Stimulated activated CD4-positive, alpha-beta T cell treated with anti-CD3 and anti-CD28 coated beads, Interleukin-12 subunit alpha, Interleukin-12 subunit beta, amount 100 ng/mL, for 24 hours (primary cell): ENCODE measurements at places on chromosomes 3 and 15.

GRCh38 chr3:26624209-26624765, 1.7 kb downstream of the LRRC3B start:
- no peak for DNase-seq

DNA sequence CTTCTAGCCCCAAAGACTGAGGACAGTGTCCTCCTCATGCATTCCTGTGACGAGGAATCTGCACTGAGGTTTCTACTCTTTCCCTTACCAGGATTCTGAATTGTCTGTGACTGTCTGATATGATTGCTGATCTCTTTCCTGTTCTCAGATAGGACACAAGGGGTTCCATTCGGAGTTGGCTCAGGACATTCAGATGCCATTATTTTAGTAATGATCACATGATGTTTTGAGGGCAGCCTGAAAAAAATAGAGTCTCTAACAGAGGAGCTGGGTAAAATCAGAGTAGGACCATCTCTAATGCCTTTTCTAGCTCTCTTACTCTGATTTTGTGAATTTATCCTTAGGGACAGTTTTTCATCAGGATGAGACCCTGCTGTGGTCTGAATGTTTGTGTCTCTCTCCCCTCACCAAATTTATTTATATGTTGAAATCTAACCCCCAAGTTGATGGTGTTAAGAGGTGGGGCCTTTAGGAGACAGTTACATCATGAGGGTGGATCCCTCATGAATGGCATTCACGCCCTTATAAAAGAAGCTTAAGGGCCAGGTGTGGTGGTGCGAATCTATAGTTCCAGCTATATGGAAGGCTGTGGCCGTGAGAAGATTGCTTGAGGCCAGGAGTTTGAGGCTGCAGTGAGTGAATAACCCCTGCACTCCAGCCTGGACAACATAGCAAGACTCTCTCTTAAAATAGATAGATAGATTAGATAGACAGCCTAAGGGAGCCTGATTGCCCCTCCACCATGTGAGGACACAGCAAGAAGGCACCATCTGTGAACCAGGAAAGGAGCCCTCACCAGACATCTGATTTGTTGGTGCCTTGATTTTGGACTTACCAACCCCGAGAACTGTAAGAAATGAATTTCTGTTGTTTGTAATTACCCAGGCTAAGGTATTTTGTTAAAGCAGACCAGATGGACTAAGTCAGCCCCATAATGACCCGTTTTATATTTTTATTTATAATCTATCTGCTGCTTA, 24.4 kb downstream of the FNDC3B start:
- DNase-seq, result no peak

DNA sequence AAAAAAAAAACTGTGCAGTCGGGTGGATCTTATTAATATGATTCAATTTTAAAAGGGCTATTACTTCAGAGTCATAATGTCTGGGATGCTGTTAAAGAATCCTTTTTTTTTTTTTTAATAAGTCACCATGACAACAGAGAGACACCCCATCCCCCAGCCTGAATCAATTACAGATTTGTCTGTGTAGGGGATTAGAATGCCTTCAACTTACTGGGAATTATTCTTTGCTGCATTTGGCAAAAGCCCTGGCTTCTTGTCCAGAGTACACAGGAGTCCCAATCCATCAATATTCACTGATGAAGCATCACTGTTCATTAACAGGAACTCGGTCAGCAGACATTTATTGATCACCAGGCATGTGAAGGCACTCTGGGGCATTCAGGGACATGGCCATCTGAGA, 12.7 kb upstream of the PXYLP1 start:
- no peak for DNase-seq

DNA sequence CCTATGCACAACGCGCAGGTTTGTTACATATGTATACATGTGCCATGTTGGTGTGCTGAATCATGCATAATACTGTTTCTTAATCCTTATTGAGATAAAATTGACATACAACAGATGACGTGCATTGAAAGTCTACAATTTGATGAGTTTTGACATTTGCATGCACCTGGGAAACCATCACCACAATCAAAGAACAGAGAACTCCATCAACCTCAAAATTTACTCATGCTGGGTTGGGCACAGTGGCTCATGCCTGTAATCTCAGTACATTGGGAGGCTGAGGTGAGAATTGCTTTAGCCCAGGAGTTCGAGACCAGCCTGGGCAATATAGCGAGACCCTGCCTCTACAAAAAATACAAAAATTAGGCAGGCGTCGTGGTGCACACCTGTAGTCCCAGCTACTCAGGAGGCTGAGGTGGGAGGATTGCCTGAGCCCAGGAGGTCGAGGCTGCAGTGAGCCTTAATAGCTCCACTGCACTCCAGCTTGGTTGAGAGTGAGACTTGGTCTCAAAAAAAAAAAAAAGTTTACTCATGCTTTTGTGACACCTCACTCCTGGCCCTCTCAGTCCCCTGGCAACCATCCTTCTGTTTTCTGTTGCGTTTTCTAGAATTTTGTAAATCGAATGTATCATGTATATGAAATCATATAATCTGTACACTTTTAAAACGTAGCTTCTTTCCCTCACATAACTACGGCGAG, 56.6 kb downstream of the BHLHE40 start:
- DNase-seq, result no peak

DNA sequence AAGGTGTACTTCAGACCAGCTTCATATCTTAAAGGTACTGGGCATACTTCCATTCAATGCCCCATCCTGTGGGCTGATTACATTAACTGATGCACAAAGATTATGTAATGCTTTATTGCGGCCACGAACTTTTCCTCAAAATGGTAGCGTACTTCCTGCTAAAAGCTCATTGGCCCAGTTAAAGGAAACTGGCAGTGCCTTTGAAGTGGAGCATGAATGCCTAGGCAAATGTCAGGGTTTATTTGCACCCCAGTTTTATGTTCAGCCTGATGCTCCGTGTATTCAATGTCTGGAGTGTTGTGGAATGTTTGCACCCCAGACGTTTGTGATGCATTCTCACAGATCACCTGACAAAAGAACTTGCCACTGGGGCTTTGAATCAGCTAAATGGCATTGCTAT, 3.4 kb downstream of the SKIL start:
- DNase-seq, result no peak

DNA sequence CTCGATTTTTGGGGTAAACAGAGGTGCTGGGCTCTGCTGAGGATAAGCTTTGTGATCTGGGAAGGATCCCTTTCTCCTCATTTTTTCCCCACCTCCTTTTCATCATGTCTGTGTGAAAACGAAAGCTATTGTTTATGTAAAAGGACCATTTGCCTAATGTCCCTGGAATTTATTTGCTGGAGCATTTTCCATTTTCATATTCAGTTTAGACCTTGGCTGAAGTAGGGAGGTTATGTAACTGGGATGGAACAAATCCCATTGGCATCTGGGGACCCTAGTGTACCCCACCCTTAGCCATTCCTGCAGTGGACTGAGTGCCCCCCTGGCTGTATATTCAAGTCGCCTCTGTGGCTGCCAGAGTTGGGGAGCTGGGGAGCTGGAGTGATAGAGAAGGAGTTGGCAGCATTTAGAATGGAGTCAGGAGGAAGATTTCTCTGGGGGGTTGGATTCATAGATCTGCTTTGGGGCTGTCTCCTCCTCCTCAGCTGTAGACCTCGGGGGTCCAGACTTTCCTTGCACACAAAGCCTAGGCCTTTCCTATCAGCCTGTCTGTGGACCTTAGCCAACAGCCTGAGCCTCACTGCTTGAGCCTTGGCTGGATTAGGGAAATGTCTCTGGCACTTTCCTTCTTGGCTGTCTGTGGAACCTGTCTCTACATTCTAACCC, 270.4 kb upstream of the CTDSPL start:
- no peak for DNase-seq

DNA sequence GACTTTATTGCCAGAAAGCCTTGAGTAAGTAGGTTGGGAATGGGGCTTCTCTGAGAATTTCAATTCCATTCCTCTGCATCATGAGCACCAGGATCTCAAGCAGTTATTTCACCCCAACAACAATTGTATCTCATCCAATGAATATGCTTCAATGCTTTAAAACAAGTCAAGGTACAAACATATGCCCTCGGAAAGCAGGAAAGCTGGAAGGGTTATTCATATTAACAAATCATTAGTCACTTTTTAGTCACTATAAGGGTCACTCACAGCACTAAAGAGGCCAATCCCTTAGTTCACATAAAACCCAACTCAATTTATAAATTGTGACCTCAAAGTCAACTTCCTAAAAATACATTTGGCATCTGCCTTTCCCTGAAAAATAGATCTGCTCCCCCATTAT, 16.2 kb downstream of the MB21D2 start:
- DNase-seq, result no peak

GRCh38 chr3:123559040-123559861, 25.6 kb downstream of the HACD2 start:
- no peak for DNase-seq

GRCh38 chr3:126119976-126120375, 36.1 kb upstream of the SLC41A3 start:
- no peak for DNase-seq

GRCh38 chr3:73592154-73593144, 32.3 kb downstream of the PDZRN3 start:
- no peak for DNase-seq

DNA sequence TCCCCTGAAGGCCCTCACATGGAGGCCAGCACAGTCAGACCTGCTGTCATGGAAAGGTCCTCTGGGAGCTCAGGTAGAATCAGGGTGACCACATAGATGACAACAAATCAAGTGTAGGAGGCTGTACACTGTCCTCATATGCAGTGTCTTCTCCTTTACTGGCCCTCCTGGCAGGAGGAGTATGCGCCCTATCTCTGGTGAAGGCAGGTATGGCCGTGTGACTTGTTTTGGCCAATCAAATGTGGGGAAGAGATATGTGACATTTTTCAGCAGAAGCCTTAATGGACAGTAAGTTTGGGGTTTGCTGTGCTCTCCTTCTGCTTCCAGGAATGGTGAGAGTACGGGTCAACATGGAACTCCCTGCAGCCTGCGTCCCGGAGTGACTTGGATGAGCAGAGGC, 69.9 kb downstream of the RHCG start:
- DNase-seq, result no peak

DNA sequence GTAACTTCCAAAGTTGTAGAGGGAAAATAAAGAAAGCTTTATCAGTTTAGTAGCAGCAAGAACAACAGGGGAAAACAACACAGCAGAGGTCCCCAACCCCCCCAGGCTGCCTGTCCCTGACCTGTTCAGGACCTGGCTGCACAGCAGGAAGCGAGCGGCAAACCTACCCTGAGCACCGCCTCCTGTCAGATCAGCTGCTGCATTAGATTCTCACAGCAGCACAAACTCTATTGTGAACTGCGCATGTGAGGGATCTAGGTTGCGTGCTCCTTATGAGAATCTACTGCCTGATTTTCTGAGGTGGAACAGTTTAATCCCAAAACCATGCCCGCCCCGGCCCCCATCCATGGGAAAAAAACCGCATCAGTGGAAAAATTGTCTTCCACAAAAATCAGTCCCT, 40.3 kb downstream of the USP50 start:
- no peak for DNase-seq

- no peak for DNase-seq
These were observed 43.4 kb downstream of the SPG11 start for GRCh38 chr15:44620081-44620480.

GRCh38 chr15:38070778-38071177, 136.3 kb downstream of the TMCO5A start:
- DNase-seq, result no peak

DNA sequence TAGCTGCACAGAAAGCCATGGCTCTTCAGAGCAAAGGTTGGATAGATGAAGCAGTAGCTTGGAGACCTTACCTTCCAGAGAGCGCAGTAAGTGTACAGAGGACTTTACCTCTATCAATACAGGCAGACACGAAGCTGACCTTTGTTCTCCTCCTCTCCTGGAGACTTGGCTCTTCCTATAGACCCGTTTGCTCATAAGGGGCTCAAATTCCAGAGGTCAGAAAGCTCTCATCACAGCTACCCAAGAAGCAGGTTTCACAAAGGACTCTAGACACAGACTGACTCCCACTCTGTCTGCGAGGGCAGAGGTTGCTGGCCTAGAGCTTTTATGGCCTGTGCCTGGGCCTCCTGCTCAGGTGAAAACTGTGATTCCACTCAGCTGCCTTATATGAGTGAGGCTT, 35.4 kb upstream of the TOPAZ1 start:
- DNase-seq, result no peak

DNA sequence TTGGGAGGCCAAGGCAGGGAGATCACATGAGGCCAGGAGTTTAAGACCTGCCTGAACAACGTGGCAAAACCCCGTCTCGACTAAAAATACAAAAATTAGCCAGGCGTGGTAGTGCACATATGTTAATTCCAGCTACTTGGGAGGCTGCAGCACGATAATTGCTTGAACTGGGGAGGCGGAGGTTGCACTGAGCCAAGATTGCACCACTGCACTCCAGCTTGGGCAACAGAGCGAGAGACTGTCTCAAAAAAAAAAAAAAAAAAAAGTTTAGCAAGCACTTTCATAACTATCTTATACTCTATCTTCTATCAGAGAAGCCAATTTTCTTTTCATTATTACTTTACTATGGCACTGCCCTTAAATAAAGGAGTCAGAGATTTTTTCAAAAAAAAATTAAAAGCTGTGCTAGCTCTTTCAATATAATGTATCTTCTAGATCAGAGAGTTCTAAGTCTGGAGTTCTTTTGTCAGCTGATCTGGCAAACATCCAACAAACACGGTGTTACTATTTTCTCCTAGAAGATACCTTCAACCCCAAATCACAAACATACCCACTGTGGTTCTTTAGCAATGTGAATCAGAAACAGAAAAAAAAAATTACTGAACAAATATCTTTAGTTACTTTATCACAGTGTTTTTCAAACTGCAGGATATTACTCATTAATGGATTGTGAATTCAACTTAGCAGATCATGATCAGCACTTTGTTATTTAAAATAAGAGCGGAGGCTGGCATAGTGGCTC, 3.0 kb downstream of the ZNF770 start:
- DNase-seq, result no peak

- DNase-seq, result no peak
These were observed 107.0 kb downstream of the ALCAM start for GRCh38 chr3:105473521-105474223.

DNA sequence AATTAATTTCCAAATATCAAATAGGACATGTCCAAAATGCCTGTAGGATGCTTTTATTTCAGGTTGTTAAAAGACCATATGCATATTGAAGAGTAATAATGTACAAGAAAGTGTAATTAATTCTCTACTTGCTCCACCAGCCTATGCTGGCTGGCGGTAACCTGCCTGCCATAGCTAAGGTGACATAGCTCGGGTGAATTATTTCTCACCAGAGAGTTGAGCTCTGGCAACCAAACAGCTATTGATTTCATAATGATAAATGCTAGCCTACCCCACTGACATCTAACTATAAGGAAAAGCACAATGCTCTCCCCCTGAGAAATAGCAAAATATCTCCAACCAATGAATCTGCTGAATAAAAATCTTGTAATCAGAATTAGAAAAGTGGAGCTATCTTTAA, 48.9 kb downstream of the GADL1 start:
- DNase-seq, result no peak
